ENCODE measurements at places on chromosomes 1 and 21.

- no peak for DNase-seq
These were observed 574.9 kb upstream of the NR5A2 start for GRCh38 chr1:199452627-199453026.

- peak; percentile 70 for DNase-seq
These were observed 1.4 kb upstream of the F3 start for GRCh38 chr1:94543001-94543400.

DNA sequence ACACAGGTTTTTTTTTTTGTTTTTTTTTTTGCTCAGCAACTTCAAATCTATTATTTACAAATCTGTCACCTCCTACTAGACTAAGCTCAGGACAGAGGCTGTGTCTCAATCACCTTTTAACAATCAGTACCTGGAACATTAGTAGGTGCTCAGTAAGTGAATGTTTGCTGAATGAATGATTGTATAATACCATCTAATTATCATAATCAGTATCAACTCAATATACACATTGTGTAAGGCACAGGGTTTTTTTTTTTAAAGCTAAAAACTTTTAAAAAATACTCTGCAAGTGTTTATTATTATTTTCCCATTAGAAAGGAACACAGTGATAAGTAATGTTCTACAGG, 9.2 kb downstream of the ERRFI1 start:
- no peak for DNase-seq

DNA sequence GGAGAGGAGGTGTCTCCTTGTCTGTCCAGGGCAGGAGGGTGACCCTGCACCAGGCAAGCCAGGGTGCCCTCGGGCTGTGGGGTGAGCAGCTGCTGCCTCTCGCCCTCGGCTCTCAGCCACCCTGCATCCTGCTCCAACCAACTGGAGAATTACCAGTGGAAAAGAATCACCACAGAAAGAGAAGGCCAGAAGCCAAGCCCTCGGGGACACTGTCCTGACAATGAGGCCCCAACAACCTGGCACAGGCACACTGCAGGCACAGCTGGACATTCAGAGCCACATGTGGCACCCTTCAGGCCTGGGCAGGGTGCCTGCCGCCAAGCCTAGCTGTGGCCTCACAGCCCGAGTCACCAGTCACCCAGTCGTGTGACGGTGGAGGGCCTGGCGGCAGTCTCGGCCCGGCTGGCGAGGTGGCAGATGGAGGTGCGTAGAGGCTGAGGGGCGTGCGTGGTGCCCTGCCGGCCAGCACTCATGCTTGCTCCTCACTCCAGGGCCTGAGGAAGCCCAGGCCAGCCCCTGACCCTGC, 12.0 kb downstream of the MEGF6 start:
- no peak for DNase-seq

- no peak for DNase-seq
These were observed 23.7 kb downstream of the SPOCD1 start for GRCh38 chr1:31792116-31792515.

GRCh38 chr21:41403331-41403730, 22.7 kb upstream of the MX1 start:
- DNase-seq: no peak

DNA sequence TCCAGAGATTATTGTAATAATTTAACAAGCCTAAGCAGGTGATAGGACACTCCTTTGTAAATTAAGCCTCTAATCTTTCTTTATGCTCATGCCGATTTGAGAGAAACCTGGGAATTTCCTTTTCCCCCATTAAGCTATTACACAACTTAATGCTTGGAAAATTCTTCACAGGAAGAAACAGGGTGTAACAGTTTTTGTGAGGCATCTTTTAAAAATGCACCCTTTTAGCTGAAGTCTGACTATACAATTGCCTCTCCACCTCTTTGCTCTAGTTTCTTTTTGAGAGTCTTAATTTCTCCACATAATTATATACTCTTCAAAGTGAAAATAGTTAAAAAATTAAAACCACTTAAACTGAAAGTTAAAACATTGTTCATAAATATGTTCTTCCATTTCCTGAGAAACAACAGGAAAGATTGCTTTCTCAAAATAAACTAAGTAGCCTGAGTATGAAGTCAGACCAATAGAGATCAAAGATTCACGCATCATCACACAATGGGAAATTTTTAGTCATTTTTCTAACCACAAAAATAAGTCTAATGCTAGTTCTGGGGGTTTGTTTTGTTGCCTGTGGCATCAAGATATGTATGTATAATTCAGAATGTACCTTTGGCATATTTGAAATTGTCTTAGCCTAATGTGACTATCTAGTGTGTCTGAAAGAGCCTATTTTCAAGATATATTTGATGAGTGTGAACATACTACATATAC, 34.7 kb downstream of the LRRC8D start:
- peak; percentile 70 for DNase-seq

DNA sequence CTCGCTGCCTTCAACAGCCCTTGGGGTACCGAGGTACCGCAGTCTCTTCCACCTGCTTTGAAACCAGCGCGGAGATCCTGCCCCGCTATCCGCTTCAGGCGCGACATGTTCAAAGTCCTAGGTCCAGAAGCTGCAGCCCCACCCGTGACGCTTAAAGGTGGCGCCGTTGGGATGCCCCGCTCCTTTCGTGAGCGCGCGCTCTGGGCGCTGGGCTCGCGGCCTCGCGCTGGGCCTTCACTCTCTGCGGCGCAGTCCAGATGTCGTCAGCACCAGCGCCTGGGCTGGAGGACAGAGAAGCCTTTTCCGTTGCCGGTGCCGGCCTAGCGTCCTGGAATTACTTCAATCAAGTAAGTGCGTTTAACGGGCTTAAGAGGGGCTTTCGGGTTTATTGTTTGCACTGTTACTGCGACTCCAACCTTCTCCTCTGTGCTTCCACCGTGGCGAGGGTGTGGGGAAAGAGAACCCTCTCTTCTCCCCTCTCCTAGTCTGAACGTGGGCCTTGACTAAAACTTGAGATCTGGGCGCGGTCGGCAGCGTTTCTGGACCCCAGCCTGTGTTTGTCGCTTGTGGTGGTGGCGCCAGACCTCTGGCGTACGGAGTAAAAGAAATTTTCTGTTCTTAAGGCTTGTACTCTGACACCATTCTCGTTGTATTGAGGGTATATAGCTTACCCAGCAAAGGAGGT, at the start of gene LRRC40:
TSS of gene LRRC40 (minus strand) at position 146 of the 685 bp plus-strand sequence. CDS start at position 107, 39 bp downstream.
- DNase-seq: peak; percentile 97

DNA sequence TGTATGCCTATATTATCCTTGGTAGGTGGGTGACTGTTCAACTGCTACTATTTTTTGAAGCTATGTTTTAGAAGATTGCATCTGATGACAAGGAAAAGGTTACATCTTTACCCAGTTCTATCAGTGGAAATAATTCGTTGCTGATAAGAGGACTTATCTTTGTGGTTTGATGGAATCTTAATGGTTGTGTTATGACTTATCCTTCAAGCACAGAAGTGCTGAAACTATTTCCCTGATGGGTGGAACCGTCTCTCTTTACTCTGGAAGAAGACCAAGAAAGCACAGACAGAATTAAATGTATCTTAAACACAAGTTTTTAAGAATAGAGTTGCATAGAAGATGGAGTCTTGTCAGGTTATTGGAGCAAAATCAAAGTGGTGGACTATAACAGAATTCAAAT, 437.7 kb upstream of the KAZN start:
- DNase-seq: no peak

GRCh38 chr21:41674402-41674801, 92.5 kb downstream of the RIPK4 start:
- DNase-seq: no peak

- no peak for DNase-seq
These were observed 227.3 kb upstream of the CSF3R start for GRCh38 chr1:36709869-36710481.

DNA sequence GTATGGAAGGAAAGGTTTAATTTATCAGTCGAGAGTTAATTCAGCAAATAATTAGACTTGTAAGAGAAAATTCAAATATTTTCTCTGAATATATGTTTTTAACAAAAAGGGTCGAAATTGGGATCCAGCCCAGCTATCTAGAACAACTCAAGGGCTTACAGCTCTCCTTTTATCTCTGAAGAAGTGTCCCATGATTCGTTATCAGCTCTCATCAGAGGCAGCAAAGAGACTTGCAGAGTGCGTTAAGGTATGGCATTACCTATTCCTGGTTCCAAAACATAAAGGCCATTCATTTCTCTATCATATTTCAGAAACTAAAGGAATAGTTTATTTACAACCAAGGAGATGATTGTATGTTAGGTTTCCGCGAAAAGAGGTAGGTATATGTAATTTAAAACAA, 9.4 kb downstream of the VPS45 start:
- DNase-seq: no peak

DNA sequence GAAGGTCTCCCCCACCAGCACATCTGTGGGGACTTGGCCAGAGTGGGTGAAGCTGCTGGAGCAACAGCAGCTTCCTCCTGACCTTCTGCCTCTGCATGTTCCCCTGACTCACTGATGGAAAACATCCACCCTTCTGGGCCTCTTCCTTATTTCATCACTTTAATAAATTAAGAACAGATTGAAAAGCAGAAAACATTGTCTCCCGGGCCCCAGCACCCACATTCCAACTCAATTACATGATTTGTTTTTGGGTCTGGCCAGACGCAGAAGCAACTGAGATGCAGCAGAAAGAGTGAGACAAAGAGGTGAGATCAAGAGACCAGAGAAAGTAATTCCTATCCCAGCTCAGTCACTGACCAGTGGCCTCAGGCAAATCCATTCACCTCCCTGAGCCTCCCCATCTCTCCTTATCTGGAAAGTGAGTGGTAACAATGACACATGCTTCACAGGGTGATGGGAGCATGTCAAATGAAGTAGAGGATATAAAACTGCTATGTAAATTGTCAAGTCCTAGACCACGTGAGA, 157.1 kb downstream of the ELAVL4 start:
- no peak for DNase-seq

DNA sequence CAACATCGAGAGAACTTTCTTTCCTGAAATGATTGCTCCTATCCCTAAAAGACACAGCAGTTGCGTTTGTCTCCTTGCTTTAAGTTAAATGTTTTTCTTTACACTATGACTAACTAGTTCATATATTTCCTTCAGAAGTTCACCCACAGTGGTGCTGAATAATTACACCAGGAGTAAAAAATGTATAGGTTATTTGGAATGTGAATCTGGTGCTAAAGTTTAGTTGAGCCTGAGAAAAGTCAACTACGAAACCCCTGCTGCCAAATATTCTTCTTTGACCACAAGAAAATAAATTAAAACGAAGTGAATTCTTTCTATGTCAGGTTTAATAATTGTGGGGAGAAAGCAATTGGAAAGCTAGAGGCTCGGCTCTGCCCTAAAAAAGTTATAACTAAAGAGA, 52.8 kb downstream of the C4BPA start:
- no peak for DNase-seq

GRCh38 chr1:204198348-204199340, 2.4 kb upstream of the KISS1 start:
- DNase-seq: peak; percentile 71

GRCh38 chr1:76921590-76921989, 54.3 kb downstream of the ST6GALNAC5 start:
- DNase-seq: no peak

DNA sequence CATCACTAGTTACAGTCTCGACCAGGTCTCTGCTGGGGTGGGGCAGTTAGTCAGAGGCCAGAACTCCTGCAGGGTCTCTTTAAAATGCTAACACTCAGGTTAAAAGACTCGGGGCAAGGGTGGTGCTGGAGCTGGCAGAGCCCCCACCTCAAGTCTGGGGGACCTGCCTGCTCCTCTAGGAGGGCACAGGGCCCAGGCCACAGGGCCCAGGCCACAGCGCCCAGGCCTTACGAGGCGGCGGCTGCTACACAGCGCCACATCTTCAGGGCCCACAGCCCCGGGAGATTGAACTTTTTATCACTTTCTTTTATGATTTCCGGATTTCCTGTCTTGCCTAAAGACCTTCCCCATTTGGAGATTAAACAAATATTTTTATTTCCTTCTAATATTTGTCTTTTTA, 10.4 kb downstream of the MPZ start:
- DNase-seq: no peak

- no peak for DNase-seq
These were observed 313.3 kb upstream of the VAMP3 start for GRCh38 chr1:7457811-7458210.

DNA sequence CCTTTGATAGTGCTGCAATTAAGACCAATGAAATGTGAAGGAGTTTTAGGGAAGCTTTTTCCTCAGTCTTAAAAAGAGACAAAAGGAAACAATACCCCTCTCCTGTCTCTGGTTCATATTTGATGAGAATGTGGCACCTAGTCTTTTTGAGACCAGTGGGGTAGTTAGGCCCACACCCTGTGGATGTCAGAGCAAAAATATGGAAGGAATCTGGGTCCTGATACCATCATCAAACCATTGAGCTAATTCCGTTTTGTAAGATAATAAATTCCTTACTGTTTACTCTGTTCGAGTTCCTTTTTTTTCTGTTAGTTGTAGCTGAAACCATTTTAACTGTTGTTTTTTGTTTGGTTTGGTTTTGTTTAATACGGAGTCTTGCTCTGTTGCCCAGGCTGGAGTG, 33.3 kb downstream of the PTPRC start:
- DNase-seq: peak; percentile 30

DNA sequence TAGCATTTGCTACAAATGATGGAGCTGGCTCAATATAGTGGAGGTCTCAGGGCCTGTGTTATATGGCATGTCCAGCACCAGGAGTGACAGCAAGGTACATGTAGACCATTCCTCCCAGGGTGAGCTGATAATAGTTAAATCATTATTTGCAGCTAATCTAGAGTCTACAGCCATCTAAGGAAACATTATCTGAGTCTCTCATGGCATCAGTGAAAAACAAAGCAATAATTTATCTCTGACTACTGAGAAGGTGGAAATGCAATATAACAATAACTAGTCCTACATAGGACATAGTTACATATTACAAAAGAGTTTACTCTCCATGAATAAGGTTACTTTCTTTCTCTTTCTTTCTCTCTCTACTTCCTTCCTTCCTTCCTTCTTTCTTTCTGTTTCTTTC, 143.4 kb upstream of the KCNK2 start:
- DNase-seq: no peak

- no peak for DNase-seq
These were observed 543 bp downstream of the TMEM9 start for GRCh38 chr1:201153474-201154388.

GRCh38 chr21:15667819-15668218, 62.0 kb upstream of the USP25 start:
- DNase-seq: no peak

GRCh38 chr1:162391790-162392563, 10.4 kb downstream of the C1orf226 start:
- peak; percentile 62 for DNase-seq

Measured in mesenchymal stem cell (in vitro differentiated cells and primary cell).